Right hindlimb (tissue), 1 donor: ENCODE measurements at places on chromosomes 6 and 20.
A peak's percentile ranks its signal among the peaks of the same experiment; 100 is the strongest.

DNA sequence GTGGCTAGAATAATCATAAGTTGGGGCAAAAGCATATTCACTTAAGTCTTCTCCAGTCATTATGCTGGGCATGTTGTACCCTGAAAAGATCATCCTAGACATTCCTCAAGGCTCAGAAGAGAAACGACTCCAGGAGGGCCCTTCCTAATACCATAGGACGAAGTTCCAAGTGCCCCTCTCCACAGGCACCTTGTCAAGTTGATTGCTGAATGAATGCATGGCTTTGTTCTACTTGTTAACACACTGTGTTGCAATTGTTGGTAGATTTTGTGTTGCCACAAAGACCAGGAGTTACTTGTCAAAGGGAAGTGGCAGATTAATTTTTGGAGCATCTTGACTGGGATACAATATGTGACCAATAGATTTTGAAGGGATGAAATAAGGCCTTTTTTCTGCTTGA is 194.3 kb upstream of the SMLR1 start:
- no peak for DNase-seq

DNA sequence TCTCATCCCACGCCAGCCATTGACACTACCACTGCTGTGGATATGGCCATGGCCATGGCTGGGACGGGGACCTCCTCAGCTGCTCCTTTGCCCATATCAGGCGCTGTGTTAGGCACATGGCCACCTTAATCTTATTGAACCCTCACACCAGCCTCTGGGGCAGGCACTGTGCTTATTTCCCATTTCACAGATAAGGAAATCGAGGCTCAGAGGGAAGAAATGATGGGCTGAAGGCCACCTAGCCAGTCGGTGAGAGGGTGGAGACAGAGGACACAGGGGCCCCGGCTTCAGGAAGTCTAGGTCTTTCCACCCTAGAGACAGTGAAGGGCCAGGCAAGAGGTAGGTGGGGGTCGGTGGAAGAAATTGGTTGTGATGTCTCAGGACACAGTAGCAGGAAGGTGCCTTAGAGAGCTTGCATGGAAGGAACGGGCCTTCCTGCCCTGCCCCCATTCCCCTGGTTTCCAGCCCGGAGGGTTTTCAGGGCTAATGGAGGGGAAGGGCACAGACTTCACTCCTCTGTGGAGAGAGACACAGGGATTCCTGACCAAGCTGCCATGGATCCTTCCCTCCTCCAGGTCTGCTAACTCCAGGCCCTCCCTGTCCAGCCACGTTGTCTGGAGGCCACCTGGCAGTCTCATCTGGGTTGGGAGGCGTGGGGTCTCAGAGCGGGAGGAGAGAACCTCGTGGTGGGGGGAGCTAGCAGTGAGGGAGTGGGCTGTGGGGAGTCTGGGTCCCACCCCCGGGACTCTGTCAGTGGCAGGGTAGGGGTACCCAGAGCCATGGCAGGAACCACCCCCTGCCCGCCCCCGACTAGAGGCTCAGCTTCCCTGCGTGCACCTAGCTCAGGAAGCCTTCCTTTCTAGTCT is 120.4 kb downstream of the VEGFA start:
- no peak for DNase-seq

- DNase-seq, result no peak
Measured at GRCh38 chr20:62553136-62553837, 77.5 kb upstream of the GATA5 start.

GRCh38 chr6:105077596-105078385 is 102.0 kb downstream of the POPDC3 start:
- no peak for DNase-seq

DNA sequence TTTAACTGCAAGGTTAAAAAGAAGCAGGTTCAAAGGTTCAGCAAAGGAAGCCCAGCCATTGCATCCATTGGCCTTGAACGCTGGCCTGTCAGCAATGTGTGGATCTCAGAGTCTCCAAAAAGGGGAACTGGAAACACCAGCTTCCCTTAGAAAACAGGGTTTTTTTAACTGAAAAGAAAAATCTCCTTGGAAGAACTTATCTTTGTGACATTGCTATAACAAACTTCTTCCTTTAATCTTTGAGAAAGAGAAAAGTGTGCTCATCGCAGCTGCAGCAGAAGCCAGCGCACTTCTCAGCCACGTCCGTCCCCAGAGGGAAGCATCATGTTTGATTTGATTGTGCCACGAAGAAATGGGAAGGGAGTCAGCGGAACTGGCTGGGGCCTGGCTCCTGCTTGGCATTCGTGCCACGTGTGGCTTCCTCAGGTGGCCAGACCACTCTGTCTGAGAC is 215.0 kb downstream of the SYNDIG1 start:
- DNase-seq, result peak; percentile 2

GRCh38 chr20:8317448-8317847 is 185.4 kb downstream of the PLCB1 start:
- DNase-seq, result no peak

DNA sequence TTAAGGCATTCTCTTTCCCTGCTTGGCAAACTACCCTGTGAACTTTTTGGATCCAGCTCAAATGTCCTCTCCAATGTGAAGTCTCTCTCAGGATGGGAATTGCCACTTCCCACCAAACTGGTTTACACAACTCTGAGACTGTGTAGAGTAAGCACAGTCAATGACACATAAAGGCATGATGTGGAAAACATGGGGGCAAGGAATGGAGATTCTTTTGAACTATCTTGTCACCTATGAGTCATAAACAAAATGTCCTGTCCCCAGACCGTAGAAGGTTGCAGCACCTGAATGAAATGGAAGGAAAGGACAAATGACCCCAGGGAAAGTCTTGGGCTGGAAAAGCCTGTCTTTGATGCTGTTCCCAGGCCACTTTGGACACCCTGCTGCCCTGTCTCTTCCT is 11.0 kb upstream of the KIF13A start:
- DNase-seq, result no peak

- DNase-seq, result no peak
Measured at GRCh38 chr6:129543981-129544380, 166.0 kb downstream of the ARHGAP18 start.

DNA sequence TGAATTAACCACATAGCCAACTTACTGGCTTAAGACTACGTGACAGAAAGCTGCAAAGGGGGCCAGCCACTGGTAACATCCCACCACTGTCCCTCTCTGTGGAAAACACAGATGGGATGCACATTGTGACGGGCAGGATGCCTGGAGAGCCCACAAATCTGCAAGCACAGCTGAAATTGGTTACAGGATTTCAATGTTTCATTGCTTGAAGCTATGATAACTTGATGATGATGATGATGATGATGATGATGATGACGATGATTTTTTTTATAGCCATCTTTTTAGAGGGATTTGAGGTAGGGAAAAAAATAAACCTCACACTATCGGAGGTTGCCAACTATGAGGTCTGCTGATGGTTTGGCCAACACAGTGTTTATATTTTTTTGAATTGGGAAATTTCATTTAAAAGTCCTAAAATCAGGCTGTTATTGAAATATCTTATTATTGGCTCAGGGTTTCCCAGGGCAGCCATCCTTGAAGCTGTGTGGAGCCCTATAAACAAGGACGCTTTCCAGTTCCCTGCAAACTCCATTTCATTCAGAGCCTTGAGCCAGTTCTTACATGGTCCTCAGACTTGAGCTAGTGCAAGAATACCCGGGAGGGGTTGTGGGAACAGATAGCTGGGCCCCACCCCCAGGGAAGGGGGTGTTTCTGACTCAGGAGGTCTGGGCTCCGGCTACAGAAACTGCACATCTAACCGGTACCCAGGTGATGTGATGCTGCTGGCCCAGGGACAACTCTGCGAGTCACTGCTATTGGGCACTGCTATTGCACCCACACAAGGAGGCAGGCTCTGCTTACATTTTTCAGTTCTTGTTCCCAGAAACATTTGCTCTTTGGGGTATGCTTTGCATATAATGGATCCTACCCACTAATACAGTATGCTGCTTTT is 27.1 kb downstream of the BCAS1 start:
- DNase-seq, result peak; percentile 41

DNA sequence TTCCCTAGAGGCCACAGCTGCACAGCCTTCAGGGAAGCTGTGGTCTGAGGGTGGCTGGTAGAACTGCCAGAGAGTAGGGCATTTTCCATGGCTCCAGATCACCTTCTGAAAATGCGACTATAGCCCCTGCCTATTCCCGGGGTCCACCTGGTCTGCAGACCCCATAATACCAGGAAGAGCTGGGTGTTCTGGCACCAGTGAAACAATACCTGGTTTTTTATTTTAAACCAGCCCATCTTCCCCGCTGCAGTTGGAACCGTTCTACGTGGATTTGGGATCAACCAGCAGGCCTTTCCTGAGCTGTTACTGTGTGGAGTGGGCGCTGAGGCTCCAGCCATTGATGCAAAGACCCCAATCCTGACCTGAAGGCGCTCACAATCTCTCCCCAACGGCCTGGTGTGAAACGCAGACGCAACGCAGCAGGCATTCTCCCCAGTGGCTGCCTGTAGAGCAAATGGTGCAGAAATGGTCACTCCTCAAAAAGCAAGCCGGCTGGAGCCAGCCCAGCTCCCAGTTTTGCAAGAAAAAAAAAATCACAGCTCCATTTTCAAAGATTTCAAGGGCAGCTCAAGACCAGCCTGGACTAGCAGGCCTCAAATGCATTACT is 11.3 kb downstream of the NPEPL1 start:
- peak; percentile 7 for DNase-seq

DNA sequence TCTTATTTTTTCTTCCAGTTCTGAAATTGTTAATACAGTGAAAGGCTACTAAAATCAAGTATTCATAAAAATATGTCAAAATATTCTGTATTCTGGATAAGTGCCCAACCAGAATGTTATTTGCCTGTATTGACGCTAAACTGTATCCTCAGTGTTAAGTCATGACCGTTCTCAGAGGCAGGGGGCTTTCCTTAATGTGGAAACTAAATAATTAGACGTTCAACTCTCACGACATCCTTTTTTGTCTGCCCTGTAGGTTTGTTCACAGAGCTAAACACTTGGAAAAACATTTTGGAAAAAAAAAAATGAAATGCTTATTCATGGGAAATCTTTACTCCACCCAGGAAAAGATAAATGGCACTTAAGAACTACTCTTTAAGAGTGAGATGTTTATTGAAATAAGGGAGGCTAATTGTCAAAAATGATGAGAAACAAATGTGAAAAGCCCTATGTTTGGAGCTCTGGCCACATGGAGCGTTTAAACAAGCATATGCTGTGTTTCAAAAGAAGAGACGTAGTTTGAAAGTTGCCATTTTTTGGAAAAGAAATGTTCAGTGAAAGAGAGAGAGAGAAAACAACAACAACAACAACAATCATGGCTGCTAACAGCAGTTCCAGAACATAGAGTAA is 453.1 kb upstream of the MARCKS start:
- DNase-seq, result no peak

DNA sequence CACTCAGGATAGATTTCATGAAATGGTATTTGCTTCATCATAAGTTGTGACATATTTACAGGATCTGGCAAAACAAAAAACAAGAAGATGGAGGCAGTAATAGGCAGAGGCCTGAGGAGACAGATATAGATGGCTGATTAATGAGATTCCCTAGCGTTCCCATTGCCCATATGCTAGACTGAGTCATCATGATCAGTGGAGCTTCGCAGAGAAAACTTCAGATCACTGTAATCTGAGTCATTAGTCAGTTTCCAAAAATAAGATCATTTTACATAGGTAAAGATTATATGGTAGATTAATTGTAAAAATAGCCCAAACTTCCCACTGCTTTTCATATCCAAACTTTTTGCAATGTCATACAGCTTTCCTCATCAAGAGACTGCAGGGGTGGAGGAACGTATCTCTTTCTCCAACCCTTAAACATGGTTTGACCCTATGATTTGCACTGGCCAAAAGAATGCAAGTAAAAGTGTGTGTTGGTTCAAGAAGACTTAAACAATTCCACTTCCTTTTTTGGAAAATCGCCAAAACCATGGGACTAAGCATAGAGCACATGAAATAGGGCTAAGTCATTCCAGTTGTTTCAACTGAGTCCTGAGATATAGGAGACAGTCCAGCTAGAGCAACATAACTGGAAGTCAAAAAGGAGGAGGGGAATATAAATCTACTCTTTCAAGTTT is 626.0 kb downstream of the RNF144B start:
- DNase-seq, result no peak

DNA sequence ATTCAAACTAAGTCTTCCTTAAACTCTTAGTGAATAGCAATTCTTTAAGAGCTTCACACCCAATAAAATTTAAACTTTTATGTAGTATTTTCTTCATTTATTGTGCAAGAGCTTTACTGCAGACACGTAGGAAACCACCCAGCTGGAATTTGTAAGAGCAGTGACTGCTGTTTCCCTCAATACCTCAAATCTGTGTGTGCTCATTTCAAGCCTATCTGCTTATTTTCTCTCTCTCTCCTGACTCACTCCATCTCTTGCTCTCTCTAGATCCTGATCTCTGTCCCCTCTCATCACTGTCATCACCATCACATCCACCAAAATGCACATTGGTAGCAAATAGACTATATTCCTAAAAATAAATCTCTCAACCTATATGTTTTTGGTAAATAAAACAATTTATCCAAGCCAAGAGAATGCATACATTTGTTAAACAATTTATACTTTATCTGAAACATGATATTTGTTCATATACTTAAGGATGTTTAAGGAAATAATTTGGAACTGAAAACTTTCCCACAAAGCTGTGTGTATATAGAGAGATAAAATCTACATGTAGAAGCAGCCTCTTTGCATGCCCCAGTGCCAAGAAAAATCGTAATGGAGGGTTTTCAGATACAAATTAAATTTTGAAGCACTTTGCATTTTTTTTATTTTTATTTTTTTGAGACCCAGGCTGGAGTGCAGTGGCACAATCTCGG is 273.0 kb downstream of the TFAP2A start:
- no peak for DNase-seq

GRCh38 chr6:13724182-13724581 is 12.5 kb upstream of the RANBP9 start:
- DNase-seq, result no peak
